ENCODE measurements at places on chromosomes 11 and 22.

DNA sequence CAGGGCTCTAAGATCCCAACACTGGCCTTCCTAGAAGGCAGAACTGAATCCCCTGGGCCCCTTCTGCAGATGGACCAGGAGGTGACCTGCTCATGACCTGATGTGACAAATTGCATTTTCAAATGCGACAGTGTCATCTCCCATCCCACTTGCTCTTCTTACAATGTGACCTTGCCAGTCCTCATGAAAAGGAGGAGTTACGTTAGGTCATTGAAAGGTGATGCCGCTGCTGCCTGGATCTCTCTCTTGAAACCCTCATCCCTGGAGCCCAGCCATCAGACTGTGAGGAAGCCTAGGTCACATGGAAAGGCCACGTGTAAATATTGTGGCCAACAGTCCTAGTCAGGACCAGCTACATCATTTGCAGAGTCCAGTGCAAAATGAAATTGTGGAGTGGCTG is 5.7 kb upstream of the C1QTNF4 start:
- no peak for DNase-seq

DNA sequence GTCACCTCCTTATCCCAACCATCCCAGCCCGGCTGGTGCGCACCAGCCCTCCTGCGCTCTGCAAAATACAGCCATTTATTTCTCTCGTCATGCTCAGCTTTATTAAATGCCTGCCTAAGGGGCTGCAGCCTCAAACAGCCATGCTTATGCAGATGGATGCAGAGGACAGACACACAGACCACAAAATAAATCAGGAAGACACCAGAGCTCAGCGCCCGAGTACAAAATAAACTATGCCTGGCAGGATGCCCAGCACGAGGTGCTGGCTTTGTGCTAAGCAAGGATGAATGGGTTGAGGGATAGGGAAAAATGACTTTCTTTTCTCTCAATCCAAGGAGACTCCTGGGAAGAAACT is 70.5 kb downstream of the RPUSD4 start:
- peak; percentile 79 for DNase-seq

DNA sequence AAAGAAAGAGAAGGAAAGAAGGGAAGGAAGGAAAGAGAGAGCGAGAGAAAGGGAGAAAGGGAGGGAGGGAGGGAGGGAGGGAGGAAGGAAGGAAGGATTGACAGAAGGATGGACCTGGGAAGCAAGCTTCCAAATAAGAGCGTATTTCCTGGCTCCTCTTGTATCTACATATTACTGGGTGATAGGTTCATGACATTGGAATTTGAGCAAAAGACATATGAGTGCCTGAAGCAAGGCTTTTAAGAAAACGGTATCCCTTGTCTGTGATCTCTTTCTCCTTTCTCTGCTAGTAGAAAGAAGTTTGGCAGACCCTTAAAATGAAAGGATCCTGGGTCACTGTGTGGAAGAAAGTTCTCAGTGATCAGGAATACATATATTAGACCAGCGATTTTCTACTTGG is 932.2 kb upstream of the CCDC90B start:
- DNase-seq: no peak

GRCh38 chr11:33160136-33160535 is 1.1 kb downstream of the CSTF3 start:
- peak; percentile 52 for DNase-seq

DNA sequence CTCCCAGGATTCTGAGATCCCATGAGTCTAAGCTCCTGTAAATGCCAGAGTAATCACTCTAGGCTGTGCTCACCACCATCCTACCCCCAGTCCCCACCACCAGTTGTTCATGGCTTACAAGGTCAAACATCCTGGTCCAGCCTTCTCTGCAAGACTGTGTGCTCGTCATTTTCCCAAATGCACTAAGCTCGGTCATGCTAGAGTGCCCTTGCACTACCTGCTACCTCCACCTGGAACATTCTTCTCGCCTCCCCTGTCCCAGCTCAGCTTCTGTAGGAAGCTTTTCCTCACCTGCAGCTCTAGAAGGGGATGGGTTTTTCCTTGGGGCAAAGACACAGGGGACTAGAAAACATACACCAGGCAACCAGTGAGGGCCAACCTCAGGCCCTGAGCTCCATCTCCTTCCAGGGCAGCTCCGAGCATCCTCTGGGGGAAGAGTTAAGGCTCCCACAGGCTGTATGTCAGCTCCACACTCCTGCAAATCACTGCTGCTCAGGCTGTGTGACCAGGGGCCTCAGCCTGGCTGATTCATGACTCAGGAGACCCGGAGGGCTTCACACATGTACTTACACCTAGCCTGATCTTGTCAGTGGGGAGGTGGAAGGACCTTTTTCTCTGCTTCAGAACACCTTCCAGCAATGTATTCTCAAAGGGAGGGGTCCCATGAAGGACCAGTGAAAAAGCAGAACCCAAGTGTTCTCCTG is 37.2 kb upstream of the CSNK2A3 start:
- no peak for DNase-seq

- peak; percentile 63 for DNase-seq
Measured at GRCh38 chr11:110991661-110992355, 253.7 kb upstream of the POU2AF2 start.

GRCh38 chr11:117199053-117199915 is at the start of gene TAGLN:
TSS of gene TAGLN (plus strand) at chr11:117199370. CDS start at chr11:117203014, 3,644 bp downstream.
- peak; percentile 99 for DNase-seq

GRCh38 chr11:47143322-47143721 is 33.4 kb downstream of the ARFGAP2 start:
- peak; percentile 96 for DNase-seq

Measured in EH (cell line).